Stimulated activated CD8-positive, alpha-beta memory T cell treated with anti-CD3 and anti-CD28 coated beads, Interleukin-4, amount 100 ng/mL, for 4 hours (primary cell): ENCODE measurements at places on chromosomes 5 and 9.
A peak's percentile ranks its signal among the peaks of the same experiment; 100 is the strongest.

DNA sequence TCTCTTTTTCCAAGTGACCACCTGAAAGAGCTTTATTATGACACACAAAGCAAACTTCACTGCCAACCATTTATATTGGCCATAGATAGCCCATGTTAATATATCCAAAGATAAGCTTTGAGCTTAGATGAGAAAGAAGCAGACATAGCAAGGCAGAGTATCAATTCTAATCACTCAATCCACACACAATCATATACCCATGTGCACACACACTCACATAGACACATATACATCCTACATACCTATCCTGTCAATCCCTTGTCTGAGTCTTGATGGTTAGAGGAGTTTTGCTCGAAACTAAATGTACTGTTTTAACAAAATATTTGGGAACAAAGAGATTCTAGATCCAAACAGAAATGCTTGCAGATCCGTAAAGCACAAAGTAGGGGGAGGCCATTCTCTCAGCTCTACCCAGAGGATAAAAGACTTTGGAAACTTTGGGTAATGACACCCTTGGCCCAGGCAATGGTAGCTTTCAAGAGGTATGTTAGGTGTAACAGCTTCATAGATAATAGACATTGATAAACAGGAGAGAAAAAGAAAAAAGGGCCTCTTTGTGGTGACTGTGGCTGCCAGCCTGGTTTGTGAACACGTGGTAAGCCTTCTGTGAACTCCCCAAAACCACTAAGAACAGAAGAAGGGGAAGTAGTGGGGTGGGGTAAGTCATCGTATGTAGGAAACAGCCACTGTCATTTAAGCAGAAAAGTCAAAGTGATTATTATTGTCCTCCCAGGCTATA, 121.6 kb downstream of the TLR4 start:
- DNase-seq, result peak; percentile 11

- DNase-seq, result no peak
These were observed 986 bp downstream of the PLPP1 start for GRCh38 chr5:55533521-55534435.

- no peak for DNase-seq
These were observed 45.3 kb downstream of the OR2K2 start for GRCh38 chr9:111284703-111285102.

DNA sequence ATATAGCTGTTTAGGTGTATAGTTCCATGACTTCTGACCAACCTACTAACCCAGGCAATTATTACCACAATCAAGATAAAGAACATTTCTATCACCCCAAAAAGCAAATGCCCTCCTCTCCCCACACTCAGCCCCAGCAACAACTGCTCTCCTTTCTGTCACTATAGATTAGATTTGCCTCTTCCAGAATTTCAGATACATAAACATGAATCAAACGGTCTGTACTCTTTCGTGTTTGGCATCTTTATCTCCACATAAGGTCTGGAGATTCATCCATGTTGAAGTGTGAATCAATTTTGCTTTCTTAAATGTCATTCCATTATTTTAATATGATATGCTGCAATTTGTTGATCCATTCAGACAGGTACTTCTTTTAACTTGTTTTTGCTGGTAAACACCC, 10.5 kb upstream of the GCNT1 start:
- DNase-seq, result no peak

- no peak for DNase-seq
These were observed 36.6 kb upstream of the ITGA1 start for GRCh38 chr5:52751137-52751536.

DNA sequence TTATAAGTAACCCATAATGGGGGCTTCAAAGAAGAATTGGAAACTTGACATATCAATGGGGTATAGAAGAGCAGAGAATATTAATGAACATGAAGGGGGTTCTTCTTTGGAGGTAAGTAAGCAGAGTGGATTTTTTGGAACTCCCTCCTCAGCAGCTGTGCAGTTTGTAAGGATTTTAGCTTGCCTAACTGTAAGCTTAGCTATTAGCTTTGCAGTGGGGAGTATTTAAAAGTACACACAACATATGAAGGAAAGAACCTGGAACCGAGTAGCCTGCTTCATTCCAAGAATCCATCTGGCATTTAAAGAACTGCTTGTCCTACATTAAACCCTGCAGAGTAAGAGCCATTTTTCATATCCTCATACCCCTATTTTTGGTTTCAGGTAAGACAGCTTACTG, 2.2 kb upstream of the PBX3 start:
- no peak for DNase-seq

- no peak for DNase-seq
These were observed 54.6 kb upstream of the ABCA1 start for GRCh38 chr9:104982543-104982942.

DNA sequence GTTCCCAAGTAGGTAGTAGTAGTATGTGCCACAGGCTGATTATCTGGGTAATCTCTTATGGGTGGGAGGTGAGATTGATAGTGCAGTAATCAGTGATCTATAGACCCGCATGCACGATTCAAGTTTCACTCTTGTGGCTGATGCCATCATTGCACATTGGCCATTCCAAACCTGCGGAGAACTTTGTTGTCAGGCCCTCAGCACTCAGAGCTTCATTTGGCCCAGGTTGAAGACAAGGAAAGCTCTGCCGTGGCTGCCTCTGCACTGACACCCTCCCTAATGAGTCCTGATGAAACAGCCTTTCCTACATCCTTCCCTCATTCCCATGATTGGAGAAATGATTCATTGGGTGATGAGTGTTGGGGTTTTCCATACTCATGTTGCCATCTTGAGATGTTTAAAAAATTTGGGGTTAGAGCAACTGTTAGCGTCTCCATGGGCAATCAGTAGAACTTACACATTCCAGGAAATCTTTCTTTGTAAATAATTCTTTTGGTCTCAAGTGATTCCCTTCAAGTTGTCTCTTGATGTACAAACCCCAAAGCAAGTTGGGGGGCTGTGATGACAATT, 22.9 kb downstream of the PROP1 start:
- DNase-seq, result no peak

DNA sequence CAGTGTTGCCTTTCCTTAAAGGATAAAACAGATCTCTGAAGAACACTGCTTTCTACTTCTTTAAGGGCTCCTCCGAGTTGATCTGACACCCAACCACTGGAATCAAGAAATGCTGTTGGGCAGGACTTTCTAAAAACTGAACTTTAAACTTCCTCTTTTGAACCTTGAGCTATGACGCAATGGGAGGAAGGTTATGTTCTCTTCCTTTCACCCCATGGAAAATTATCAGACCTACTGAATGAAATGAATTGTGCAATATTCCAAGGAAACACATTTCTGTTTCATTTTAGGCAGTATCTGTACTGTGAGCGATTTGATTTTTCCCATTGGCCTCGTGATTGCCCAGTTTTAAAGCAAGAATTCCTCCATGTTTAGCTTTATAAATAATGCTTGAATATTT, 206.0 kb upstream of the PRR16 start:
- DNase-seq, result no peak

DNA sequence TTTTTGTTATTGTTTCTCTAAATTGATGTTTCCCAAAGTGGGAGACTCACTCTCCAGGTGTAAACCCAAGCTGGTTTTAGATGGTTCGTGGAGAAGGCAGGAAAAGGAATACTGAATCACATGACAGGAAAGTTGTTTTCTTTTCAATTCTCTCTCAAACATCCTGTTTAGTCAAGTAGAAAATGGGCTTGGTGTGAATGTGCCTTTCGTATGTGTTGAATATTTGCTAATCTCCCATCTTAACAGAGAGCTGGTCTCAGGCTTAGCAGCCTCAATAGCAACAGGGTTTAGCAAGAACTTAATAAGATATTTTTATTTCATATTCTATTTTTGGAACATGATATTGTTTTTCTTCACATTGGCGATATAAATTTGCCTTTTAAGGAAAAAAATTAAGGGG, 119.7 kb downstream of the INSYN2B start:
- DNase-seq, result no peak

DNA sequence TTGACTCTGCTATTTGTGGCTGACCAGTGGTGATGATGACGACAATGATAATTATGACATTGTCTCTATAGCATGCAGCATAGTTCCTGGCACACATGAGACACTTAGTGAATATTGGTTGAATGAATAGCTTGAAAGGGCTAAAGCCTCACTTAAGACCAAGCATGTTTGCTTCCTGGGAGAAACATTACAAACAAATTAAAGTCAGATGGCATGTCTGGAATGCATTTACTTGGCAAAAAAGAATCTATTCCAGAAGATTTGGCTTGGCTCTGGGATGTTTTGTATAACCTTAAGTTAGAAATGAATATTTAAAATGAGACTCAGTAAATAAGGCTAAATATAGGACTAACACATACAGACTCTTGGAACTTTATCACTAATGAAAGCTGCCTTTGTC, 21.6 kb downstream of the GAS1 start:
- no peak for DNase-seq

DNA sequence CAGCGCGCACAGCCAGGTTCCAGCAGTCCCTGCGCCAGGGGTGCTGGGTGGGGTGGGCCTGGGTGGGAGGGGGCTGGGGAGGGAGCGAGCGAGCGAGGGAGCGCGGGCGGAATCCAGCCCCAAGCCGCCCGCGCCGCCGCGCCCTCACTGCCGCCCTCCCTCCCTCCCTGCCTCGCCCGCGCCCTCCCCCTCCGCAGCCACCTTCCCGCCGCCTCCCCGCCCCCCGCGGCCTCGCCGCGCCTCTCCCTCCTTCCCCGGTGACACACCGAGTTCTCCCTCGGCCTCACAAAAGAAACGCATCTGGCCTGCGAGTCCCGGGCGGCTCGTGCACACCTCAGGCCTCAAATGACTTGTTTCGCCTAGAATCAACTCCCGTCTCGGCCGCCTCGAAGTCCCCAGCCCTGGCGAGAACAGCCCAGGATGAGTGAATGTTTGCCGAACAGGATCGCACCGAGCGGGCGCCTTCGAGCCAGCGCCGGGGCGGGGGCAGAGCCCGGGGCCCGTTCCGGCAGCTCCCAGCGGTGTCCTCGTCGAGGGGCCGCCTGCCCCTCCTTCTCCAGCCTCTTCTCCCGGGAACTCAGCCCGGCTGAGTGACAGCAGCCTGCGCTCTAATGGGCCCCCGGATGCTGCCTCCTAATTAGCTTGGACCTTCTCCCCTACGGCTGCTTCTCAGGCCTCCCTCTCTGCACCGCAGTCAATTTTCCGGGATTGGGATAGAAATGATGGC, 371 bp upstream of the PITX1 start:
- no peak for DNase-seq

DNA sequence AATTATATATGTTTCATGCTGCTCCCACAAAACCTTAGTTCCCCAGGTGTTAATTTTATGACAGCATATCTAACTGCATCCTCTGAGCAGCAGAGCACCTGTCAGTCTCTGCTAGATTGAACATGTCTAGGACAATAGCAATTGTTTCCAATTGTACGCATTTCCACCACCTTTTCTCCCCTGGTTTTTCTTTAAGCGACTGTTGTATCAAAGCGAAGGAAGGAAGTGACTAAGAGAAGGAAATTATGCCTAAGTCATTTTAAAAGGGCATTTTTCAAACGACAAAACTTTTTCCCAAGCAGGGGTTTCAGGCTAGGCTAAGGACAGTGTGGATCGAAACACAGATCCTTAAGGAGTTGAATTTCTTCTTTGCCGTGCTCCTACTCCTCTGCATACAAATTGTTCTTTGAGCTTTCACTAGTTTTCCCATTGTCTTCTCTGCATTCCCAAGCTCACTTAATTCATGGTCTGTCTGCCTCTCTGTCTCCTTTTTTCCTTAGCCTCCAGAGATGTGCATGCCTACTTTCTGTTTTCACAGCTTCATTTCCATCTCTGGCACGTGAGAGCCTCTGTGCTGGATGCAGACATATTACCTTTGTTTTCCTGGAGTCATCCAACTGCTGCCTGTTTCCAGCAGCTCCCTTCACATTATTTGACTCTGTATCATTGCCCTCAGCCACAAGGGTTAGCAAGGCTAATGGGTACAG, 39.4 kb upstream of the STARD4 start:
- DNase-seq, result no peak

DNA sequence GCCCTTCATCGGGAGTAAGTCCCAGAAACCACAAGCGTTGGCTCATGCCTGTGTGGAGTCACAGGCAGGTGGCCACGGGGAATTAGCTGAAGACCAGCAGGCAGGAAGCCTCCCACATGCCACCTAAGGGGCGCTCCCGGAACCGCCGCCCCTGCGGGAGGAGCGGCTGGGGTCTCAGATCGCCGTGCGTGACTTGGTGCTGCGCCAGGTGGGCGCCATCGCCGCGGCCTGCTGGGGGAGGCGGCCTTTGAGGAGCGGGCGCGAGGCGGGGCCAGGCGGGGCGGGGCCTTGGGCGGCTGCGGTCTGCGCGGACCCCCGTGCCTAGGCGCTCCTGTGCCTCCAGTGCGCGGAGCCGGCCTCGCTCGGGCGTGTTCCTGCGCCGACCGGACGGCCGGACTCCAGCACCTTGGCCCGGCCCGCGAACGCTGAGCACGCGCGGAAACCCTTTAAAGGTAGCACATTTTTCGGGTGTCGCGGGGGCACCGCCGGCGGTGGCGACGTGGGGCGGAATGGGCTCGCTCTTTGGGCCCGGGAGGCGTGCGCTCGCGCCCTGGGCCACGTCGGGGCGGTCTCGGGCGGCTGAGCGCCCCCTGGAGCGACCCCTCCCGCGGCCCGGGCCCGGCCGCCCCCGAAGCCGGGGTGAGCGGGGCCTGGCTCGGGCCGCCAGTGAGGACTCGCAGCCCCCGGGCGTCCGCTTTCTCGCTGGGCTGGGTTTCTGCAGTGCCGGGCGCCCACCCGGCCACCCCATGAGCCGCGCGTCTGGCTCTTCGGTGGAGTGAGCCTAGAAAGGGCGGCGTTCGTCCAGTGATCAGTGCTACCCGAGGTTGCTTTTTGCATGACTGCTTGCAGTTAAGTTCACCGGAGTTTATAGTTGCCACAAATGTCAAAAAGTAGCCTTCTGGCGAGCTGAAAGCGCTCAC, 24.5 kb downstream of the LECT2 start:
- no peak for DNase-seq

GRCh38 chr9:89357331-89358197, 39.3 kb downstream of the SECISBP2 start:
- no peak for DNase-seq

- DNase-seq, result no peak
These were observed 166.1 kb downstream of the HACD4 start for GRCh38 chr9:20865347-20865746.

- DNase-seq, result no peak
These were observed 498 bp downstream of the HAUS6 start for GRCh38 chr9:19102181-19102630.

DNA sequence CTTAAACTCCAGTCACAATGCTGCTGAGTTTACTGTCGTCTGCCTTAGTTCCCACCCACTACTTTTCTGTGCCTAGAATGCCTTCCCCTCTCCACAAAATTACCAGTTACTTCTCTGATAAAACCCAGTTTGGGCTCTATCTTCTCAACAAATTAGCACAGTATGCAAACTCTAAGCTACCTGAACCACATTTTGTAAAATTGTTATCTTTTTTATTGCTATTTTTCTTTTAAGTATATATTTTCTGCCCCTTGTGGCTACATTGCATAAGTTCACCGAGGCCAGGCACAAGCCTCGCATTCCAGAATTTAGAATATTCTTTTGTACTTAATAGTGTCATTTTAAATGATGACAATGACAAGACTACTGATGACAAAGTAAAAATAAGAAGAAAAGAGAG, 60.0 kb downstream of the POU5F2 start:
- DNase-seq, result no peak

GRCh38 chr5:175219366-175219765, 224.6 kb downstream of the DRD1 start:
- DNase-seq, result no peak
